ENCODE measurements at places on chromosomes 5 and 9. TPM values are rescaled to one million over a fixed set of nuclear protein-coding genes. Genes with fewer than 3 reads are reported as not detected.

DNA sequence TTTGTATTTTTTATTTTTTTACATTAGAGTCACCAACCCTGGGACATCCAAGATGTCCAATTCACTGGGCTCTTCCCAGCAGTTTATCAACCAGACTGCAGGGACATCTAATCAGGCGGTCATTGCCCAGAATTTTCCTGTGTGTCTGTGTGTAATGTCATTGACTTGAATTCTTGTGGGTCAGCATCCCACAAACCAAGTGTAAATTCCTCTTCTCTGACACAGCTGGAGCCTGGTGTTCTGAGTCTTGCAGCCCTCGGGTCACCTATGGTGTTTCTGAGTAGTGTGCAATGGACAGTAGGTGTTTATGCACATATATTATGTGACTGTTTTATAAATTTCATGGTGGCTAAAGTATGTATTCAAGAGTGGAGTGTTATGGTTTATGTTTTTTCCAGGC lies 815.7 kb downstream of the SEMA5A start:
- no peak for DNase-seq

- DNase-seq, result peak; percentile 80
Observed at GRCh38 chr5:150656191-150657132, 4.6 kb upstream of the MYOZ3 start.

- DNase-seq, result no peak
Observed at GRCh38 chr5:691817-692528, 1.2 kb downstream of the TPPP start.

The DDX4 gene
- not detected for total RNA-seq

- DNase-seq, result no peak
Observed at GRCh38 chr9:96085491-96086143, 210.1 kb downstream of the ERCC6L2 start.

DNA sequence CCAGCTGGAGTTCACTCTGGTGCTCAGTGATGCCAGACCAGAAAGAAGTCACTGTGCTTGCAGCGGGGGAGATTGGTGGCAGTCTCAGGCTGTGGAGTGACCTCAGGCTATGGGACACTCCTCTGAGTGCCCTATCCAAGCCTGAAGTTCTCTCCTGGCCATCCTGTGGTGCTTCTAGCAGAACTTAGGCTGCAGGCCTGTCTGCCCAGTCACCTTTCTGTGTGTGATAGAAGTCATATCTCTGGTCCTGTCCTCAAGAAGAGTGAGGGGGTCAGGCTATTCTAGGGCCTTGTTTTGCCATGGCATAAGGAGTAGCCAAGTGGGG lies 9.3 kb downstream of the PDLIM4 start:
- DNase-seq, result no peak

DNA sequence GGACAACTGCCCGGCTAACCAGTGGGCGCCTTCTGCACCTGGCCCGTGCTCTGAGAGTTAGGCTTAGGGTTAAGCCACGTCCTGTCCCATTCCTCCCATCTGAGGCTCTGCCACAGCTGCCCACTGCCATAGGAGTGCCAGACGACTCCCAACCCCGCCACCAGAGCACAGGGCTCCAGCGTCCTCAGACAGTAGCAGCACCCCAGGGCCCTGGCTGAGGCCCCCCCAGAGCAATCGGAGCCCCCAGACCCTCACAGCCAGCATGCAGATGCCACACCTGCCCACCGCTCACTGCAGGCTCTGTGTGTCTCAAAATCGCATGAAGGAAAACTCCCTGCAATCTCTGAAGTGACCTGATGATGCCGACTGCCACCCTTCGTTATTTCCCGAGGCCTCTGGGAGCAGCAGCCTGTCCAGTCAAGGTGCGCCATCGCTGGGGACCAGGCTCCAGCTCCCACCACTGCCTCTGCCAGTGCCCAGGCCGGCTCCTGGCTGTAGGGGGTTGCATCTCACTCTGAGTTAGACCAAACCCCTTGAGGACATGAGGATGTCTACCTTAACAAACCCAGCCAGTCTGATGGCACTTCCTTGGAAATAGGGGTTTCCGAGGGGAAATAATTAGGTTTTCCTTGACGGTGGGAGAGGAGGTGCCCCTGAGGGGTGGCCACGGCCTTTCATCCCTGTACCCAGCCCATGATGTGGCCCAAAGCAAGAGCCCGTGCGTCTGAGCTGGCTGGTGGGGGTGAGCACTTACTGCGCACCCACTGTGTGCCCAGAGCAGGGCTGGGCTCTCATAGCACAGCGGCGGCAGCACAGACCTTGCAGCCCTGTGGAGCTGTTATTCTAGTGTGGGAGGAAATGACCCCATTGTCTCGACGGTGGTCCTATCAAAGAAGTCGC lies 58.0 kb upstream of the RNF130 start:
- DNase-seq, result no peak

GRCh38 chr5:145859897-145860296 lies 12.9 kb downstream of the GRXCR2 start:
- no peak for DNase-seq

DNA sequence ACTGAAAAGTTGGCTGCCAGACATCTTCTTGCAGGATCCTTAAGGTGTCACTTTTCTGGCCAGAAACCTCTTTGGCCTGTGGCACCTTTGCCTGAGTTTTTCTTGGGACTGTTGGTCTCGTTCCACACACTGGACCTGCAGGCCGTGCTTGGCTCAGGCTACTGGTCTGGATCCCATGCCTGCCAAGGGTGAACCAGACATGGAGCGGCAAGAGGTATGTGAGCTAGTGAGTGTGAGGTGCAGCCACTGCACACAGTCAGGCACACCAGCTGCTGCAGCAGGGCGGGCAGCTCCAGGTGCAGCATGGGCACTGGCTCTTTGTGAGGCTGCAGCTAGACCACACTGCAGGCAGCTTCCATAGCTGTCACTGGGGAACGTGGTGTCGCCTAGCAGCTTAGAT lies 47.9 kb downstream of the NDUFAF2 start:
- DNase-seq, result no peak

GRCh38 chr9:69599232-69599971 lies 72.8 kb downstream of the APBA1 start:
- no peak for DNase-seq

DNA sequence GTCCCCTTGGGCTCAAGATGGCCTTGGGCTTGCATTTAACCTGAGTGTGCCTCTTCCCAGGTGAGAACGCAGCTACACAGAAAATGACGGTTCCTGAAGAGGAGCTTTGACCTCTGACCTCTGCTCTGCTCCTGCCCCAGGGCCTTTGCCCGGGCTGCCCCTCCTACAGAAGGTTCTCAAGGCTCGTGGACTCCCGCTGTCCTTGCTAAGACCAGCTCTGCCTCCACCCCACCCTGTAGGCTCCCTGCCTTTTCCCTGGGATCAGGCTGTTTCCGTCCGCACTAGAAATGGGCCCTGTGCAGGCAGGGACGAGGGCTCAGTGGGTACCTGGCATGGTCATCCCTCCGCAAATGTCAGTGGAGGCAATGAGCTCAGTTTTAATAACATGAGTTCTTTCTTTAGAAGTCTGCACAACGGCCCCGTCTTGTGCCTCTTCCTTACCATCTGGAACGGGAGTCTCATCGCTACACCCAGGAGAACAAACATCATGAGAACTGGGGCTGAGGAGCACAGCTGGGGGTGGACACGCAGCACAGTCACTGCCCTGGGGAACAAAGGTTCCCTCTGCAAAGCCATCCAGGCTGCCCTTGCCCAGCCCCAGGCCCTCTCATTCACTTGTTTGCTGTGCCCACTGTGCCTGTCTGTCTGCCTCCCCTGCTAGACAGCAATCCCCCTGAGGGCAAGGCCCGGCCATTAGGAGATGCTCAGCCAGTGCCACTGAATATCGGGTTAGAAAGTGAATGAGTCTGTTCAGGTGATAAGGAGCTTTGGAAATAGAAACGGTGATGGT lies 26.7 kb upstream of the LPCAT1 start:
- DNase-seq, result no peak

DNA sequence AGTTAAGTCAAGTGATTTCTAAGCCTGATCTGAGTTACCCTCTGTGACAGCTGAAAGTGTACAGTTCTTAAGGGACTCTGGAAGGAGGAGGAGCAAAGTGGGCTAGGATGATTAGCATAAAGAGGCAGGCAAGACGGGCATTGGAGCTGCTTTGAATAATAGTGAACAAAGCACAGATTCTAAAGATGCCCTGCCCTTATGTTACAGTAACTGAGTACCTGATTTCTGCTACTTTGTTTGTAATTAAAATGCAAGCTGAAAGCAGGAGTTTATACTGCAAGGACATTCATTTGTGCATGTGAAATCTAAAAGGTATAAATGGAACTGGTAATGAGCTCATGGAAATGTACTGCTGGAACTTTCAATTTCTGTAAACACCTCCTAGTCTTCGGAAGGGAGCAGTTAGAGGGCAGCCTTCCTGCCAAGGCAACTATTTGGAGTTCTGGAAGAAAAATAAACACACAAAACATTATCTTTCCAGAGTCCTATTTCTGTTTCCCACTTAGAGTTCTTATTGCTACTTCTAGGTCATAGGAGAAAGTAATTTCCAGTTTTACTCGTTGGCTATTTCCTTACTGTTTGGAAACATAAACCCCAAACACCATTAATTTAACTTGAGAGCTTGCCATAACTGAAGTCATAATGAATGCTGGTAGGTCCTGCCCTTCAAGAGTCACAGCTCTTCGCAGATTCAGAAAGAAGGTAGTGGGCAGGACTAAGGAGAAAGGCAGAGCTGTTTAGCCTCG lies at the start of gene RANBP3L:
TSS of gene RANBP3L (minus strand) at position 45 of the 746 bp plus-strand sequence. CDS start 486 bp downstream, outside the sequence.
- DNase-seq, result peak; percentile 56

DNA sequence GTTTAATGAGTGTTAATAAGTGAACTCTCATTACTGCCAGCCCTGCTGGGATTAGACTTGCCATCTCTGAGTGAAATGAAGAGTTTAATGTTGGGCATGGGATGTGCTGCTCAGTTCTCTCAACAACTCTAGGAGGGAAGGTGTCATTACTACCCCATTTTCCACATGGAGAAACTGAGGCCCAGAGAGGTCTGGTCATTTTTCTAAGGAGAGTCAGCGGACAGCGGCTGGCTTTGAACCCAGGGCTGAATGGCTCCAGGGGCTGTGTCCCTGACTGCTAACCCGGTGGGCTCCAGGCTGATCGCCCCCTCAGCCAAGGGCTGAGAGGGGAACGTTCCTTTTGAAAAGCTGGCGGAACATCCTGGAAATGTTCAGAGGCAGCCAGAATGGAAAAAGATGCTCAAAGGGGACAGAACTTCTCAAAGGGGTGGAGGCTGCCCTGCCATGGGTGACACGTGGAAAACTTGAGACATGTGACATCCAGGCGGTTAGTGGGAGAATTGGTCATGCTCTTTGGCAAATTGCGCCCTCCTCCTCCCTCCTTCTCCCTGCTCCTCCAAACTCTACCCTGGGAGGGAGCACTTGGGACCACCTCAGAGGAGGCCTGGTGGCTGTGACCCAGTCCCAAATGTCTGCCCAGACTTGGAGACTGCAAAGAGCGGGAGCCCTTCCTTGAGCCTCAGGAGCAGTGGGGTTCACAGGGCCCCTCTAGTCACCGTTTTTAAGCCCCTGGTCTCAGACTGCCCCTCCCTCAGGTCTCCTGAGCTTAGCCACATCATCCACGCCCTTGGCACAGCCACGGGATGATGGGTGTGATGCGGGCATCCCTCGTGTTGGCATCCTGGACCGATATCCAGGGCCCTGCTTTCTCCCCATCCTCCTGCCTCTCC lies 28.7 kb downstream of the DNM1 start:
- DNase-seq, result no peak

GRCh38 chr9:83533296-83533695 lies 4.9 kb downstream of the FRMD3 start:
- no peak for DNase-seq

DNA sequence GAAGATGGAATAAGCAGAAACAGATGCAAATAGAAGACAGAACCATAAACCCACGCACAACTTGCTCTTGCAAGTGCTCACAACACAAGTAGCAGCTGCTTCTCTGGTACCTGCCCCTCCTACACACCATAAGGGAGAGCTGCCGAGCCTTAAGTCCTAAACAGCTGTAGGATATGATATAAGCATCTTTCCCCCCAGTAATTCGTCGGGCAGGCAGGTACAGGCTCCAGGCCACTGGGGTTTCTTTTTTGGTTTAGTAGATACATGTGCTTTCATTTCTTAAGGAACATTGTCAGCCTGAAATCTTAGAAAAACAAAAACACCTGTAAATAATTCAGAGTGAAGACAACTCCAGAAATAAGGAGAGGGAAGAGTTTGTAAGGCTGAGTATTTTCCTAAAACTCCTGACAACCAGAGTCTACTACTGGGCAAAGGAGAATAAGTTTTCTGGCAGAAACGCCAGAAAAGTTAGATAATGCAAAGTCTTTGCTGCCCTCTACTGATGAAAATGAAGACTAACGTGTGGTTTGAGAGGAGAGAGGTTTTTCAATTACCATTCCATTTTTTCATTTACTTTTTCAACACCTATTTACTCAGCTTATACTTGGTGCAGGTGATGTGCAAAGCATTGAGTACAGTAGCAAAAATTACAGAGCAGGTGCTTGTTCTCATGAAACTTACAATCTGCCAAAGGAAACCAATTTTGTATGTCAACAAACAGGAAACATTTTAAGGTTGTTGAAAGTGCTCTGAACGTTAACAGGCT lies 20.1 kb upstream of the TCERG1 start:
- no peak for DNase-seq

DNA sequence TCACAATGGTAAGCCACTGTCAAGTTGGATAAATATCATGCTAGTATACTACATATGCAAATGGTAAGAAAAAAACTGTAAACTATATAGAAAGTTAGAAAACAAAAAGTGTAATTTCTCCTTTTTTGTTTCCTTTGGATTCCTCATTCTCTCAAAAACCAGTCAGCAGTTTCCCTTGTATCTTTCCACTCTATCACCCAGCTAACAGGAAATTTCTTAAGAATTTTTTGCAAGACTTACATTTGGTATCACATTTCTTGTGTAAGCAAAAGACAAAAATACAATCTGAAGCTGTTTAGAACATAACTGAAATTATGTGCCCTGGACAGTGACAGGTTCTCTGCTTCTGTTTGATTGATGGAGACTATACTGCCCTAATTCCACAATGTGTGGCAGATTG lies 25.2 kb upstream of the MSH3 start:
- DNase-seq, result no peak

DNA sequence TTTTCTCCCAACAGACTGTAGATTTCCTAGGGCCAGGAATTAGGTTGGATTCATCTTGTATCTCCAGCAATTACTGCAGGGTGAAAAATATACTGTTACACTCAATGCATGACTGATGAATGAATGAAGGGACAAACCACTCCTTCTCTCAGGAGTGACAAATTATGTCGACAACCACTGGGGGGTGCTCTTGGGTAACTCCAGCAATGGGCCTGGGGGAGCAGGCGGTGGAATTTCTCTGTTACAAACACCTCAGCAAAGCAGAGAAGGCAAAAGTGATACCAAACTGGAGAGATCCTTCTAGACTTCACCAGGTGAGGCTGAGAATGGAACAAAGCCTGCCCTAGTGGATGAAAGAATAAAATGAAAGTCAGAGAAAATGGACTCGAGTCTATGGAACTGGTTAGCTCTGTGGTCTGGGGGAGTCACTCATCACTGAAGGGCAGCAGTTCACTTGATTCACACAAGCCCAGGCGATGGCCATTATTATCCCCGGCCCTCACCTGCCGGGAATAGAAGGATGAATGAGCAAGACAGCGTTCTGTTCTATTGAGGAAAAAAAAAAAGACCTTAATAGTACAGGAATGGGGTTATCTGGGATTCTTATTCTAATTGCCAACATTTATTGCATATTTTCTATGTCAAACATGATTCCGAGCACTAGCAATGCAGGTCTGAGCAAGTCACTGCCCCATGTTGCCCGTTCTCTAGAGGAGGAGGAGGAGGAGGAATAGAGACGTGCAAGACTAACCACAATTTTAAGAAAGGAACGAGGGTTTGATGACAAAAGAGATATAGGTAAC lies 341.1 kb downstream of the ASTN2 start:
- DNase-seq, result no peak
